ENCODE measurements at places on chromosomes 1 and 21.

DNA sequence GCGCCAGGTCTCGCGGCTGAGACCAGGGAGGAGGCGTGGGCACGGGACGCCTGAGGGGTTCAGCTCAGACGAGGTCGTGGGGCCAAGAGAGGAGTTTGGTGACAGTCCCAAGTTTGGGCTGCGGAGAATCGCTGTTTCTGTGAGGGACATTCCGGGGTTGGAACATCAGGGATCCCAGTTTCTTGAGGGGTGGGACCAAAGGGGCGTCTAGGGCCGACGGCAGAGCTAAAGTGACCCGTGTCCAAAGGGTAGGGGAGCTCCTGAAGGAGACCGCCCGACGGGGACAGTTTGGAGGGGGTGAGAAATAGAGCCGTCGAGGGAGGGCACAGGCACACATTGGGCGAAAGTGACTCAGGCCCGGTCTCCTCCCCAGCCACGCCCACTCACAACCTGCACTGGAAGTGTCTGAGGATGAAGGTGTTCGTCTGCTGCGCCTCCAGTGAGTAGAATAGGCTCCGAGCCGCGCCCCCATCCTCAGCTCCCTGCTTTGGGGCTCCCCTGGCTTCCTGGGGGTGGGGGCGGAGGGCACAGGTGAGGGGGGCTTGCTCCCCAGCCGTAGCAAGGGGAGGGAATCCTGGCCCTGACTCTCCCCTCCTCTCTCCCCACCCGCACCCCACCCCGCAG is 7.0 kb downstream of the EFNA3 start:
- no peak for DNase-seq

- no peak for DNase-seq
These were observed 21.9 kb downstream of the ZYG11B start for GRCh38 chr1:52748119-52748518.

- no peak for DNase-seq
These were observed 280 bp downstream of the CREB3L4 start for GRCh38 chr1:153968000-153968363.

GRCh38 chr1:213727853-213728592 is 259.8 kb upstream of the PROX1 start:
- no peak for DNase-seq

DNA sequence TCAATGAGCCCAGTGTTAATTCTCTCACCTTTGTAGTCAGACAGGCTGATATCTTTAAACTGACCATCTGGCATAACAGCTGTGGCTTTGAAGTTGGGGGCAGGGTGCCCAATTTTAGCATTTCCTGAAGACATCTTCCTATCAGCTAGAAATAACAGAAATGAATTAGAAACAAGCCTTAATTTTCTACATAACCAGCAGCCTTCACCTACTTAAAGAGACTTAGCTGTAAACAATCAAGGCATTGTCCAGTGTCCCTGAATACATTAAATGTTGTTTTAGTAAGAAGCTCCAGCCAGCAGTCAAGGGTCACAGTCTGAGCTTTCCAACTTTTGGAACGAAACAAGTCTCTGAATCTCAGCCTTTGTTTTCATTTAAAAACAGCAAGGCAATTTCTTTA is 2.8 kb downstream of the PRDX1 start:
- DNase-seq, result no peak

- DNase-seq, result no peak
These were observed 137.2 kb upstream of the ETS2 start for GRCh38 chr21:38668541-38668940.

DNA sequence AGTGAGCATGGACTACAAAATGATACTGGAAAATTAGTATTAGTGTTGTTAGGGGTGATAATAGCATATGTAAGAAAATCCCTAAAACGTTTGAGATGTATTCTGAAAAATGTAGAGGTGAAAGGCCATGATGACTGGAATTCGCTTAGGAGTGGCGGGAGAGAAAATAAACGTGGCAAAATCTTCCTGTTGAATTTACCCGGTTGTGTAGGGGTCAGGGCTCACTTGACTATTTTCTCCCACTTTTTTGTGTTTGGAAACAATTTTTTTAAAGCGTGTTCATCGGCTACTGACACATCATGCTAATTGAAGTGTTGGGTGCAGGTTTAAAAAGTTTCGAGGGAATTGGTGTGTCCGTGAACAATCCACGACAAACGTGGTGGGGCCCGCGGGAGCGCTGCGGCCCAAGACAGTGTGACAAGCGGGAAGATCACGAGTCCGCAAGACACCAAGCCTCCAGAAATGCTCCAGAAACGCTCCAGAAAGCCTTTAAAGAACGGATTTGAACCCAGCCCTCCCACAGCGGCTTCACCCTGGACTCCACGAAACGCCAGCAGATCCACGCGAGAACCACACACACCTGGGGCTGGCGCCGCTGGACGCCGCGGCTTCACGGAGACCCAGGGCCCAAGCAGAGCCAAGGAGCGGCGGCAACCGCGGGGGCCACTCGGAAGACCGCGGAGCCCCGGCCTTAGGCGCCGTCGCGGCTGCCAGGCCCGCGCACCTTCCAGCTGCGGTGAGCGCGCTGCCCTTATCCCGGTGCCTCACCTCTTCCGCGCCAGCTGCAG is 573 bp downstream of the PSMG1 start:
- DNase-seq, result no peak

GRCh38 chr1:26779098-26779668 is 8.6 kb upstream of the PIGV start:
- DNase-seq, result no peak

GRCh38 chr1:200818248-200818647 is 54.5 kb upstream of the GPR25 start:
- DNase-seq, result no peak

DNA sequence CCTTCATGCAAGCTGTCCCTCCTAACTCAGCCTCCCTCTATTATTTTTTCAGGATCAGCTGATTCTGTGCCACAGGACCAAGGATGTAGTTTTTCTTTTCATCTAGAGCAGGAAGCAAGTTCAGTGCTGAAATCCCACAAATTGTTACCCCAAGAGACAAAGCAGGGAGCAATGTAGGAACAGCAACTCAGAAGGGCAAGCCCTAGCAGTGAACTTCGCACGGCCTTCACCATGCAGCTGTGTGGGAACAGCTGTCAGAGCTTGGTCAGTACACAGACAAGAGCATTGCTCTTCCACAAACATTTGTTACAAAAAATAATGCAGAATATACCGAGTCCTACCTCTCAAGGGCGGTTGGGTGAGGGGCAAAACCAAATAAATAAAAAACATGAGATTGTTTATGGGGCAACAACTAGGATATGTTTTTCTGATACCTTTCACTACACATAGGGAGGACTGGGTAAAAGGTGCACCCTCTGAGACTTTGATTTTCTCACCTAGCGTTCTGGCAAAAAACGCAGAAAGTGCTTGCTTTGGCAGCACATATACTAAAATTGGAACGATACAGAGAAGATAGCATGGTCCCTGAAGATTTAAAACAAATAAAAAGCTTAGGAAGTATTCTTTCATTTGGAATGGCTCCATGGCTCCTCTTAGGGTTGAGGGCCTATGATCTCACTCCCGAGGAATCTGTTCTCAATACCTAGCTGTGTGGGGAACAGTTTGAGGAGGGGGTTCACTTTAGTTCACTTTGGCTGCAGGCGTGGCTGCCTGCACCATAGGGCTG is 37.1 kb upstream of the ANGPTL7 start:
- DNase-seq, result no peak

GRCh38 chr1:113197719-113198330 is 124.8 kb downstream of the LRIG2 start:
- no peak for DNase-seq

Measured in AG09309 (cell line).